C1 segment of cervical spinal cord (tissue), 14 donors: ENCODE measurements at places on chromosomes 3 and 15.

GRCh38 chr3:69838217-69838616, 99.0 kb downstream of the MITF start:
- DNase-seq = no peak

- no peak for DNase-seq
Measured at GRCh38 chr15:89141885-89142284, 53.6 kb downstream of the ABHD2 start.

- no peak for DNase-seq
Measured at GRCh38 chr3:10338591-10339353, 17.9 kb upstream of the SEC13 start.

- DNase-seq = no peak
Measured at GRCh38 chr3:72646263-72646662, 202.0 kb downstream of the SHQ1 start.
